ENCODE measurements at places on chromosomes 5 and 9.
A peak's percentile ranks its signal among the peaks of the same experiment; 100 is the strongest.

DNA sequence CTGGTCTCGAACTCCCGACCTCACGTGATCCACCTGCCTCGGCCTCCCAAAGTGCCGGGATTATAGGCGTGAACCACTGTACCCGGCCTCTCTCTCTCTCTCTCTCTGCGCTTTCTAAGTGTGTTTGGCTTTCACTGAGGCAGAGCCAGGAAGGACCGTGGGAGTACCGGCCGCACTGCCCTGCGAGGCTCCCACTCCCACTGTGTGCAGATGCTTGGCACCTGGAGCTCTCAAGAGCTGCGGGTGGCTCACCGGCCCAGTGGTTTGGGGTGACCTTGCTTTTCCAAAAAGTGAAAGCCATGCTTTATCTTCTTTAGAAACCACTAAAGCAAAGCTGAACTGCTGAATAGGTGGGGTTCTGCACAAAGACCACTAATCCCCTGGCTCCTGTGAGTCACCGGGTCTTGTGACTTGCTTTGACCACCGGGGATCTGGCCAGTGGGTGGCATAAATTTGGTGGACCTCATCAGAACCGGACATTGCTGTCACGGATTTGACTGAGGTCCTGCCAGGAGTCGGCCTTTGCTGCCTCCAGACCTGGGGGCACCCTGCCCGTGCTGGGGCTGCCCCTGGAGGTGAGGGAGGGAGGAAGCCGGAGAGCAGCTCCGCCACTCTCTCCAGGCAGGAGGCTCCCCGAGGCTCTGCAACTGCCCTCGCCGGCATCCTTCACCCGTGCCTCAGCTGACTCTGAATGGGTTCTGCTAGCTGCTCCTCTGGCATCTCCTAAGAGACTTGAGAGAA lies 228.9 kb downstream of the FANCC start:
- DNase-seq: no peak

DNA sequence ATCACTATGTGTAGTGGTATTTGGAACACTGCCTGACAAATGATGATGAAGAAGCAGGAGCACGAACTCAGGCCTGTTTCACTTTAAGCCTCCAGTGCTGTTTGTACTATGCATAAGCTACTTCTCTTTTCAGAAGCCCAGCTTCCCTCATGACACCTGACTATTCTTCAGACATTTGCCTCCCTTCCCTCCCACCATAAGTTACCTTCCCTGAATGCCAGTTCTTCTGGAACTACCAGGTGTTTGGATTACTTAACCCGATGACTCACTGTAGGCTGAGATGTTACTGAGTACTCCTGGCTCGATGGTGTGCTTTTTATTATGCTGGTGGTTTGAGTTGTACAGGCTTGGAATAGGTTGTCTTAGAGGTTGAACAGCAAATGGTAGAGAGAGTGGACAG lies 180.0 kb downstream of the SPATA31D1 start:
- DNase-seq: no peak

DNA sequence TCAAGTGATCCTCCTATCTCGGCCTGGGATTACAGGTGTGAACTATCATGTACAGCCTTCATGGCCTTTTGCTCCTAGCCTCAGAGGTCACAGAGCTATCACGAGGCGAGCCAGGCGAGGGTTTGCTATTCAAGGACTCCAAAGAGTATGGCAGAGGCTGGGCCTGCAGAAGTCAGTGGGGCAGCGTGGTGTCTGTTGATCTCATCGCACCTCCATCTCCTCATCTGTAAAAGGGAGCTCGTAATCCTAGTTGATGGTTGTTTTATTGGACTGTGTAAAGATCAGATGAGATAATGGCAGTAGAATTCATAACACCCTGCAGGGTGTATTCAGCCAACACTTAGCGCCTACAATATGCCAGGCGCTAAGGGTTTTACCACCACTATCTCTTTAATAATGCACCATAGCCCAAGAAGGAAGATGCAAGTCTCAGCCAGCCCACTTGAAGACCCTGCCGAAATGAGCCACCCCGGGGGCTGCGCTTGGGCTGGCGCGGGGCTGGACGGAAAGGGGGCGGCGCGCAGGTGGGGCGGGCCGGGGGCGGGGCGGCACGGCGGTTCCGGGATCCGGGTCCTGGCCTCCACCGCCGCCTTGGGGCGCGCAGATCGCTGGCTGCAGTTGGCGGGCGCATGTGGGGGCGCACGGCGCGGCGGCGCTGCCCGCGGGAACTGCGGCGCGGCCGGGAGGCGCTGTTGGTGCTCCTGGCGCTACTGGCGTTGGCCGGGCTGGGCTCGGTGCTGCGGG lies at the start of gene GALNT12:
Gene GALNT12 (plus strand): TSS at position 601 of the 744 bp plus-strand sequence. CDS start 29 bp downstream, at position 630.
- peak; percentile 29 for DNase-seq

- DNase-seq: no peak
Observed at GRCh38 chr9:130921989-130922892, 16.8 kb downstream of the FIBCD1 start.

DNA sequence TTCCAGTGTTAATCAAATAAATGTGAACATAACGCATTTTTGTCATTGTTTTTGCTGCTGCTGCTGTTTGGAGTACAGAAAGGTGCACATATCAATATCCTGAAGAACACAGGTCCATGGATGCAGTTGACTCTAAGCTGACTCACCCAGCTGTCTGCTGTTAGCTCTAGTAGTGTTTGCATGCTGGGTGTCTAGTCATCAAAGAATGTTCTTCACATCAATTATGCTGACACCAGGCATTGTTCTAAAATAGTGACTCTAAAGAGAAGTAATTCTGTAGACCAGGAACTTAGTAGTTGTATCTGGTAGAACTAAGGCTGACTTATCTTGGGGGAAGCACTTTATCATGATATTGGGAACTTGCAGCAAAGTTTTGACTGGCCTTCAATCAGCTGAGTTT lies 55.7 kb upstream of the DPYSL3 start:
- DNase-seq: no peak

GRCh38 chr5:73783828-73784227 lies 157.8 kb downstream of the ARHGEF28 start:
- DNase-seq: peak; percentile 68

- no peak for DNase-seq
Observed at GRCh38 chr5:1936901-1937300, 54.2 kb upstream of the IRX4 start.

DNA sequence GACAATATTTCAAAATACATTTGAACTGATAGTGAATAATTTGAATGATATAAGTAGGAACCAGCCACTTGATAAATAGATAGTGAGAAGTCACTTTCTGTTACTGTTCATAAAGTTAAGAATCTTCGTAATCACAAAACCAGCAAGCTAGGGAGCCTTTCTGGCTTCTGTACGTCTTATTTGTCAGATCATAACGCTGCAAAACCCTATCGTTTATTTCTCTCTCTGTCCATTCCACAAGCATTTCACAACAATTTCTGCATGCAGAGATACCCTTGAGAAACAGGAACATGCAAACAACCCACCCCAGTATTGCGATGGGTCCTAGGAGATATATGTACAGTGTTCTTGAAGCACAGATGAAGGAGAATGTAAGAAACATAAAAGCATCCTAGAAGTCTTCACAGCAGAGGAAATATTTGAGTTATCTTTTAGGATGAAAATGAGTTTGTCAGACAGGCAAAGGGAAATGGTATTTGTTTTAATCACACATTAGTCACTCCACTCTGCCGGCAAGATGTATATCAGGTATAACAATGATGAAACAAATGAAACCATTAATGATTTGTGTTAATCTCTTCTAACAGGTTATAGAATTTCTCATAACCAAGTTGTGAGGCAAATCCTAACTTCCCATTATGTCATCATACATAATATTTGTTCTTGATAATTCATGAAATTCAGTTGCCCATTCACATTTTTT lies 668.7 kb upstream of the FTMT start:
- DNase-seq: no peak

DNA sequence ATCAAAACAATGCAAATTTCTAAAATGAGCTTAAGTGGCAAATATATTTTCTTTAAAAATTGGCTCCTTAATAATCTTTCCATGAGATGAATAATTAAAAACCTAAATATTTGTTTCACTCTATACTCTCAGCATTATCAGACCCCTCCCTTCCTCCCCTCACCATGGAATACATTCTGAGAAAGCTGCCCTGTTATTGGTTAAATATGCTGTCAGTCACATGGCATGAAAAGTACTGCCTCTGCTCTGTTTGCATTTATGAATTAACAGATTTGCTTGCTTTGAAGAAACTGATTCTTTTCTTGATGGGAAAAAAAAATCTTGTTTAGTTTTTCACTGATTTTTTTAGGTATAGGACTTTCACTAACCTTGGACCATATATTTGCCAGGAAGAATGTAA lies 17.0 kb upstream of the RPS23 start:
- DNase-seq: no peak

DNA sequence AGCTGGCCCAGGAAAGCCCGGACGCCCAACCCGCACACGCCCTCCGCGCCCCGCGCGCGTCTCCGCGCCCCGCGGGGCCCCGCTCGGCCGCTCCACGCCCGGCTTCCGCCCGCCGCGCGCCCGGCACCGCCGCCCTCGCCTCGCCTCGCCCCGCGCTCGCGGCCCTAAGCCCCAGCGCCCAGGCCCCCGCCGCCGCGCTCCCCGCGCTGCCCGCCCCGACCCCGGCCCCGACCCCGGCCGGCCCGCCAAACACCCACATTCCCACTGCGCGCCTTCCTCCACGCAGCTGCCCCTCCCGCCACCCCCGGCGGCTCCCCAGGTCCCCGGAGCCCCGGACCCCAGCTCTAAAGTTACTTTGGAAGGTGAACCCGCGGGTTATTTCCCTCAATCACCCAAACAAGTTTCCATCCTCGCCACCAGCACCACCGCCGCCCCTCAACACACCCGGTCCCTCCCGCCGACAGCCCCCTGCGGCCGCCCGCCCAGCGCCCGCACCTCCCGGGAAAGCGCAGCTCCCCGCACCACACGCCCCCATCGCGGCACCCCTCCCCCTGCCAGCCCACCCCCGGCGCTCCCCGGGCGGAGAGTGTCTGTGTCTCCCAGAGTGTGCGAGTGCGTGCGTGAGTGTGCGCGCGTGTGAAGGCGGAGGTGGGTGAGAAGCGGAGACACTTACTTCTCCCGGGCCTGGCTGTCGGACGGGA lies 439 bp downstream of the SSBP2 start:
- DNase-seq: peak; percentile 25

- DNase-seq: peak; percentile 47
Observed at GRCh38 chr9:9791611-9792010, 821.2 kb downstream of the PTPRD start.

DNA sequence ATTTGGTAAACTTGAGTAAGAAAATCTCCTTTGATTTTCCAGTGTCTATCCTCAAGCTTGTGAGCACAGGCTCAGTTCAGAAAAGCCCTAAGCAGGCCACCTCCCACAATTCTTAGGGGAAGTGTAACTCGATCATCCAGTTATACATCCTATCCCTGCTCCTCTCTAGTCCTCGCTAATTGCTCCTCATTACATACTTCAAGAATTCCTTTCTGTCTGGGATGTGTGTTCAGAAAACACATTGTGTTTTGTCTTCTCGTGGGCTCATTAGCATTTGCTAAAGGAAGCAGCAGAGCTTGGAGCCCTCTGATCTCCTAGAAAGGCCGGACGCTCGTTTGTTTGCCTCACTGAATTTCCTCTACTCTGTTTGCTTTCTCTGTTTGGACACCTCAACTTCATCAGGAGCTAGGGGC lies 268.2 kb upstream of the RFX3 start:
- peak; percentile 83 for DNase-seq

GRCh38 chr5:168660691-168661090 lies 81.5 kb upstream of the PANK3 start:
- DNase-seq: no peak

DNA sequence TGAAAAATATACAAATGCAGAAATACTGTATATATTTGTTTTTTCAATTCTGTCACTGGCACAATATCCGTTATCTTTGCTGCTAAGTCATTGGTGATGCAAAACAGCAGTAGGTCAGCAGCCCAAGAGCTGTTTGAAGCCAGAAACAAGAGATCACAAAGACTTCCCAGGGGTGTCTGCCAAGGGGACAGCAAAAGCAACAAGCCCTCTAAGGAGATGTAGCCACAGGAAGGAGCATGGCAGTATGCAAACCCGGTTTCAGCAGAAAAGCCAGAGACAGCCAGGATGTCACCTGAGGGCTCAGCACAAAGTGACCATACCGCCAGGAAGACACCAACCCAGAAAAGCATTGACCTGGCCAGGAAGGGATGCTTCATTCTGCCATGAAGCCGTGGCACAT lies 241.5 kb downstream of the ARRDC3 start:
- no peak for DNase-seq

GRCh38 chr5:59813761-59814536 lies 79.6 kb downstream of the PDE4D start:
- peak; percentile 26 for DNase-seq

DNA sequence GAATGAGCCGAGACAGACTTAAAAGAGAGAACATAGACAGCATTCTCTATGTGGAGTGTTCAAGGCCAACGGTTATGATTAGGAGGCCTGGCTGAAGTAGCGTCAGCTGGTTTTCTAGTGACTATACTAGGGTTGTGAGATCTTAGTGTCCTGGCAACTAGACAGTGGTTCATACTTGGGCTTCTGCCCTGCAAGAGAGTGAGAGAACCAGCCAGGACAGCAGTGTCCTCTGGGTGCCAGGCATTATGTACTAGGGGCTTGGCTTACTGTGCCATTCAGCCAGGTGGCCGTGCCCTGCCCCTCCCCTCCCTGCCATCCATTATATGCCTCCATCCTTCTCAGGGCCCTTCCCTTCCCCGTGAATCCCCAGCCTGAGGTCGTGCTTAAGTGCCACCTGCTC lies 56.8 kb downstream of the TRIO start:
- no peak for DNase-seq

DNA sequence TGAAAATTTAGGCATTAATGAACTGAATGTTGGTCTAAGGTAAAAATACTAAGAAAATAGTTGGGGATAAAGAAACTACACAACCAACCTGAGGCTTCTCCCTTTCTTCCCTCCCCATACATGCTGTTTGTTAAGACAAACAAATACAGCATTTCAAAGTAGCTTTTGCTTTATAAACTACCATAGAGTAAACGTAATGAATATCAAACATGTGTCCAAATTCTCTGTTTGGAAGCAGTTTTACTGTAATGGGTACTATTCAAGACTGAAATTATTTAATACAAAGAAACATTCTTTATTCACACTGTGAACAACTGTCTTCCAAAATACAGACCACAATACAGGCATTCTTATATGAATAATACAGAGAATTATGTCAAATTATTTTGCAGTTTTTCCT lies 52.0 kb downstream of the SLC44A1 start:
- no peak for DNase-seq

GRCh38 chr9:79256691-79257213 lies 315.0 kb upstream of the TLE4 start:
- peak; percentile 94 for DNase-seq

DNA sequence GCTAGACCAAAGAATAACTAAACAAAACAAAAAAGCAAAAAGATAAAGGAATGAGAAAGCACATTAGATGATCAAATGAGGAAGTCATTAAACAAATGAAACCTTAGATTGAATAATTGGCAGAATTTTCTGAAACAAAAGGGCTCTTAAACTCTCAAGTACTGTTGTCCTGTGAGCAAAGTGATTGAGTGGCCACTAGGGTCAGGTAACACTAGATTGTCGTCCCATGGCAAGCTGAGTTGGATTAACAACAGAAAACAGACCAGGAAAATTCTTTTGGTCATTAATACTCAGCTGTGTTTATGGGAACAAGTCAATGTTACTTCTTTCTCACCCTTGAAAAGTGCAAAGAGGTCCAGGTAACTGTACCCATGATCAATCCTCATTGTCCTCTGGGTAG lies 81.6 kb upstream of the MRPS30 start:
- no peak for DNase-seq

Data from NCI-H1105 treated with DMSO at 0.1 percent for 48 hours (cell line).